LNCaP clone FGC (cell line): ENCODE measurements at places on chromosomes 7 and 10.

DNA sequence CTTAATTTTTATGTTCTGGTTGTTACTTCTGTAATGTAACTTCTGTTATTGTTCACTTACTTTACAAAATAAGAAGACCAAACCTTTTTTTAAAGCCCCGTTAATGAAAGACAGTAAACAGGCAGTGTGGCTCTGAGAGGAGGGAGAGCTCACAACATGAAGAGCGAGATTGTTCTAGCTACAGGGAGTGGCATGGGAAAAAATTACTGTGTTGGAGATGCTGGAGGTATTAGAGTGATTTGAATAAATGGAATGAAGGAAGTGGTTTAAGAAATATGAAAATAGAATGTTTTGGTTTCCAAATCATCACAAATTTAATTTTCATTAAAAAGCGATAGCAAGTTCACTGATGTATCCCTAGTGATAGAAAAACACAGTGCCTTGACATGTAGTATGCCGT, 31.8 kb downstream of the REEP3 start:
- no peak for DNase-seq

GRCh38 chr7:36128448-36129047, 24.5 kb upstream of the EEPD1 start:
- DNase-seq = peak; percentile 91

- DNase-seq = no peak
These were observed 145.8 kb upstream of the UNC5B start for GRCh38 chr10:71066600-71066999.

DNA sequence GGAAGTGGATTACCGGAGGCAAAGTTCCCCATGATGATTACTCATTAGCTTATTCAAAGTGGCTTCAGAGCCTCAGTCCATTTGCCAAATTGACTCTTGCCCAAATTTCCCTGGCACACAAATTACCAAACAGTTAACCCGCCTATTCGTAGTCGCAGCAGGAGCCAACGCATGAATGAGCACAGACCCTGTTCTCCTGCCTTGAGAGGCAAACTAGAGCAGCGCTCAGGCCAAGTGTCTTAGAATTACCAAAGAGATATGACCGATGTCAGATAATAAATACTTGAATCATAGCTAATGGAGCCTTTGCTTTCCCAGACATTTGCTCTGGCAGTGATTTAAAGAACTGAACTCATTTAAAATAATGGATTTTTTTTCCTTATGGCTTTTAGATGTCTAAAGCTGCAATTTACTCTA, 64.9 kb downstream of the CTTNBP2 start:
- no peak for DNase-seq

- DNase-seq = no peak
These were observed 414.2 kb upstream of the SEMA3C start for GRCh38 chr7:81333004-81333403.

DNA sequence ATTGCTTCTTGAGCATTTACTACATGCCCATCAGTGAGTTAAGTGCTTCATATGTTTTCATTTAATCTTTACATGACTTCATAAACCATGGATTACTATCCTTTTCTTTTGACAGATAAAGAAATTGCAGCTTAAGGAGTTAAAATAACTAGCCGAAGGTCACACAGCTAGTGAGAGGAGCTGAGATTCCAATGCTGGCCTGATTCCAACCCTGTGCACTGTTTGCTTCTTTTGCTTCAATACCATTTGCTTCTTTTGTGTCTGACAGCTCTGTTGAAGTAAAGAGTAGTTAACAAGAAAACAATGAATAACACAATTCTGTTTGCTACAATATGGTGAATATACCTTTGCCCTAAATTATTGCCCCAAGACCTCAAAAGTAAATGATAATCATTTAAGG, 132.4 kb downstream of the GRM3 start:
- DNase-seq = no peak

DNA sequence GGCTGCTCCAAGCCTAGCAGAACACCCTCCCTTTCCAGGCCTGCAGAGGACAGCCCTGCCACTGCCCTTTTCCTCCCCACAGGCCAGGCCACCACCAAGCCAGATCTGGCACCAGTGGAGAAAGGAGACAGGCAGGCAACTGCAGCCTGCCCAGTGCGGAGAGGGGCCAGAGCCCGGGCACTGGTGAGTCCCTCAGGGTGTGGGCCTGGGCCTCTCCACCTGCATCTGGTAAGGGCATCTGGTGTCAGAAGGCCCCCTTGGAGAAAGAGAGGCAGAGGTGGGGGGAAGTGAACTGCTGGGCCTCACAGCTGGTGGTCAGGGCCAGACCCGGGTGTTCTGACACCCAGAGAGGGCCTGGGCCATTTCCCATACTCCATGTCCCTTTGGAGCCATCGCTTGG, 27.9 kb downstream of the ZNF783 start:
- DNase-seq = no peak

- no peak for DNase-seq
These were observed 39.9 kb upstream of the FGL2 start for GRCh38 chr7:77239471-77239870.

DNA sequence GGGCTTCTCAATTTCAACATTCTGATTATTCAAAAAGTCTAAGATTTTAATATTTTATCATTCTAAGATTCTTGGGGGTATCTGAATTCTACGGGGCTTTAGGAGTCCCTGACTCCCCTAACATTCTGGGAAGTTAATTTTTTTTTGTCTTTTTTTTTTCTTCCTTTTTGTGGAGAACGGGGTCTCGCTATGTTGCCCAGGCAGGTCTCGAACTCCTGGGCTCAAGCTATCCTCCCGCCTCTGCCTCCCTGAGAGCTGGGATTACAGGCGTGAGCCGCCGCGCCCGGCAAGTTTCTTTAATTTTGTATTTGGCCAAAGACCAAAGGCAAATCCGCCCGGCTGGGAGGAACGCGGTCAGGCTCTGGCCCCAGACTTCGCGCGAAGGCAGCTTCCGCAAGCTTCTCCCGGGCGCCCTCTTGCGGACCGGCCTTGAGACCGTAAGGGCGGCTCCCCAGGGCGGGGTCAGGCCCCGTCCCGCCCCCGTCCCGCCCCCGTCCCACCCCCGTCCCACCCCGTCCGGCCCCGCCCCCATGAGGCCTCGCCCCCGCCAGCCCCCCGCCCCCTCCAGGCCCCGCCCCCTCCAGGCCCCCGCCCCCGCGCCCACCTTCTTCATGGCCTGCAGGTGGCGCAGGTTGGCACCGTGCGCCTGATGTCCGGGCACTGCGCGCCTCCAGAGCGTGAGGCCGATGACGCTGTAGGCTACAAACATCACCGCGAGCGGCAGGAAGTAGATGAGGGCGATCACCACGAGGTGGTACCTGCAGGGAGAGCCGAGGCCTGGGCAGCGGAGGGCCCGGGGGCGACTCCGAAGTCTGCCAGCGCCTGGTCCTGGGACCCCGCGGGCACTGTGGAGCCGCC, 8.2 kb downstream of the TACR2 start:
- peak; percentile 78 for DNase-seq

- no peak for DNase-seq
These were observed 591.0 kb upstream of the PFKP start for GRCh38 chr10:2476218-2476811.

DNA sequence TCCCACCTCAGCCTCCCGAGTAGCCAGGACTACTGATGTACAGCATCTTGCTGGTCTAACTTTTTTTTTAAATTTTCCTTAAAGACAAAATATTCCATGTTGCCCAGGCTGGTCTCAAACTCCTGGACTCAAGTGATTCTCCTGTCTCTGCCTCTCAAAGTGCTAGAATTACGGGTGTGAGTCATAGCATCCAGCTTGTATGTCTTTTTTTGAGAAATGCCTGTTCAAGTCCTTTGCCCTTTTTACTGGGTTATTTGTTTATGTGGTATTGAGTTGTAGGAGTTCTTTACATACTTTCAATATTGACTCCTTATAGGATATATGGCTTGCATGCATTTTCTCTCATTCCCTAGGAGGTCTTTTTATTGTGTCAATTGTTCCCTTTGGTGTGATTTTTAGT, 486.4 kb downstream of the MAGI2 start:
- DNase-seq = no peak

GRCh38 chr10:131703541-131703940, 197.3 kb upstream of the PPP2R2D start:
- DNase-seq = no peak

GRCh38 chr7:23098029-23098428, 7.6 kb upstream of the KLHL7 start:
- no peak for DNase-seq

DNA sequence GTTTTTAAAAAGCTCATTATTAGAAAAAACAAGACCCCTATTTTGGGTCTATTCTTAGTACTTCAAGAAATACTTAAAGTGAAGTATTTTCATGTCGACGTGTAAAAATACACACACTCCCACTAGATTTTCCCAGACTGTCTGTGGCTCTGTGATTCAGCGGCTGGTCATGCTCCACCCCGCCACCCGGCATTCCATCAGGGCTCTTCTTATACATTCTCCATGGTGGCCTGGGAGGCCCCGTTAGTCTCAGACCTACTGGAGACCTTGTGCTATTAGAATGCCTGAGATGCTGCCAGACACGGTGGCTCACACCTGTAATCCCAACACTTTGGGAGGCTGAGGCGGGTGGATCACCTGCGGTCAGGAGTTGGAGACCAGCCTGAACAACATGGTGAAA, 13.1 kb downstream of the TECPR1 start:
- DNase-seq = no peak

DNA sequence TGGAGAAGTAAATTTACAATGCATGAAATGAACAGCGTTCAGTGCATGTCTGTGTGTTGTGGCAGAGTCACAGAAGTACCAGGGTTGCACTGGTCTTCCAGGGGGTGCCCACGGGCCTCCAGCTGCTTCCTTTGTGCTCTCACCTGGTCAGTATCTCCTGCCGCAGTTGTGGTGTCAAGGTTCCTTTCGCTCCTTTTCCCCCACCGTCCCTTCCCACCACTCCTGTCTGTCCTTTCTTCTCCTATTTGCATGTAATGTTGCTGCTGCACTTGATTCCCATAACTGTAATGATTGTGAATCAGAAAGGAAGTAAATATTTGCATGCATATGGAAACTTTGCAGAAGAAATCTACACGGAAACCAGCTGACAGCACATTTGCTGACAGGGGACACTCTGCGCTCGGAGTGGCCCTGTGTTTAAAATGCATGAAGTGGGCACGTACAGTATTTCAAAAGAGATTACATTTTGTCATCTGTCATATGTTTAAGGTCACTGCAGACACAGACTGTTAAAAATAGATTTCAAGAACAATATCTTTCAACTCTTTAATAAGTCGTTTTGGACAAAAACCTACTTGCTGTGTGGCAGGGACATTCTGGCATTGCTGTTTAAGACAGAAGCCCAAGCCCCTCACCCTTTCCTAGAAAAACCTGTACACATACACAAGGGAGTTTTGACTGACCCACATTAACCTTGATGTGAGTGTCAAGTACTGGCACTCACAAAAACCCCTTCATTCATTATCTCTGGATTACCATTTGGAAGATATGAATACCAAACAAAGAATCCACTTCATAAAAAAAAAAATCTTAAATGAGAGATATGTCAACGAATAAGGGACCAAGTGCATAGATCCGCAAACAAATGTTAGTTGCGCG, 336.7 kb upstream of the KLF6 start:
- DNase-seq = no peak

DNA sequence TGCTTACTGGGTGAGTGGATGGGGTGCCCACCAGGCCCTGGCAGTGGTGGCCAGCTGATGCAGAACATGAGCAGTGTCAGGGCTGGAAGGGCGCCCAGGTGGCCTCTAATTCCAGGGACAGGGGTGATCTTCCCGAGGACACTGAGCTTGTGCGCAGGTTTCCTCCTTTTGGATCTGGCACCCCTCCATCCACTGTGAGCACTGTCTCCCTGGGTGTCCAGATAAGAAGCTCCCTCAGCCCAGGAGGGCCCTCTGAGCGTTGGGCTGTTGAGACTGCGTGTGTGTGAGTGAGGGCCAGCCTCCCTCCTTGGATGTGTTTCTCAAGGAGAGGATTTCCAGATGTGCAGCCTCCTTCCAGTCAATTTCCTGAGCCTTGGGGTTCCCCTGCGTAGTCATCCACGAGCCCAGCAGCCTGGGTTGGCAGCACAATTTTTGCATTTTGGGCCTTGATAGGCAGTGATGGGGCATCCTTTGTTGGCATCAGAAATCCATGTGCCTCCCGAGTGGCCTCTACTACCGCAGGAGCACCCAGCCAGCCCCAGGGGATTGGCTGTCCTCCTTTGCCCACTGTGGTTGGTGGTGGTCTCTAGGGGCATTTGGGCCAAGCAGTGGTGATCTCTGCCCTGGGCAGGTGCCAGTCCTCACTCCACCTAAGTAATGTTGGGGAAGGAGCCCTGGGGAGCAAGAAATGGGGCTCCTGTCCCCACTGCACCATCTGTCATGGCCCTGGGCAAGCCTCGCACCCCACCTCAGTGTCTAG, 20.9 kb upstream of the BTBD16 start:
- no peak for DNase-seq

GRCh38 chr7:22348379-22348778, 8.6 kb downstream of the RAPGEF5 start:
- no peak for DNase-seq

- DNase-seq = no peak
These were observed 12.9 kb downstream of the CALML3 start for GRCh38 chr10:5537684-5538083.
